Caco-2 (cell line): ENCODE measurements at places on chromosomes 1 and 21. TPM values are rescaled to one million over a fixed set of nuclear protein-coding genes. Genes with fewer than 3 reads are reported as not detected.

The AUNIP gene
- total RNA-seq = 12.3 and 16.8 TPM in 2 replicates

DNA sequence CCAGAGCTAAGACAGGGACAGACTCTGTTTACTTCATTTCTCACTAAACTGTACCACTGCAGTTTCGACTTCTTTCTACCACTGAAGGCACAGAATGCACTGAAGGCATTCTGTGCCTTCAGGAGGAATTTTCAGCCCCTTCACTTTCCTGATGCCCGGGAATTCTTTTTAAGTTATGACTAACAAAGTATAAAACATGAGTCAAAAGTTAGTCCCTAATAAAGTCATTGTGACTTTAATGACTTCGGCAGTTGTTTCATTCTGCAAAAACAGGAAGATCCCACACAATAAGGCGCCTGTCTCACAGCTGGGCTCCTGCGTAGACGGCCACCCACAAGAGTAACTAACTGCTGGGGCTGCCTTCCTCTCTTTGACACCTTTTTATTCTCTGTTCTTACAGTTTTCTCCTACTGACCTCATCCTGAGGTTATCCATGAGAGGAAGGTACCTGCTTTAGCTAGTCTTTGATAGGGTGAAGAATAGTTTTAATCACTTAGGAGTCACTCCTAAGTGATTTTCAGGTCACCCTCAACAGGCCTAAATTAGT is 183.9 kb upstream of the SGIP1 start:
- no peak for DNase-seq

DNA sequence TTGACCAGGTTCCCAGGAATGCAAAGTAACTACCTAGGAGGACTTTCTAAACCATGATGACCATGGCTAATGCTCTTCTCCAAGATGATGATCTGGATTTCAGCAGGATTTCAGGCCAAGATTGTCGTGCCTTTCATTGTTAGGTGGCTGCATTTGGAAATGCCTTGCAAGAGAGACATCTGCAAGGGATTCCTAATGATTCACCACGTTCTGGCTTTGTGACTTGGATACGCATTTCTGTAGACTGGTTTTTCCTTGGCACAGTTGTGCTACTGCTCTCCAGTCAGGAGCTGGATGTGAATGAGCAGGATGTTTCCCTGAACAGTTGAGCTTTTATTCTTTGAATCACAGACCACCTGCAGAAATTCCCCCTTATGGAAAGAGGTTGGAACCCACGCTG is 212.4 kb downstream of the BACH1 start:
- no peak for DNase-seq

DNA sequence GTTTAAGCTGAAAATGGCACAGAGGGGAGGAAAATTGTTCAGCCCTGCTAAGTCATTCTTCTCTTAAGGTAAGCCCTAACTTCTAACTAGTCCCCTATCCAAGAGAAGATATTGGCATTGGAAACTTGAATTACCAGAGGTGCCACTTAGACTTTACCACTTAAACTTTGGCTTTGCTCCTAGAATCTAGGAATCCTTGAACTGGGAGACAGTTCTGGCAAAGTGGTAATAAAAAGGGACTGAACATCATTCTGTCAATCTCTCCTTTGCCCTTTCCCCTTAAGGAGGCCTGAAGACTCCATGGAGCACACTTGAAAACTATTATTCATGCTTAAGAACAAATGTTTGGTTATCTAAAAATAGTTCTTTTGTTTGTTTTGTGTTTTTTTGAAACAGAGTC is 8.4 kb downstream of the ATP1A4 start:
- DNase-seq = no peak
